ENCODE measurements at places on chromosomes 2 and 18. TPM values are rescaled to one million over a fixed set of nuclear protein-coding genes. Genes with fewer than 3 reads are reported as not detected.

Gene OTOS
- total RNA-seq: not detected

- no peak overlapping the region for H3K27ac ChIP-seq
- H3K4me1 ChIP-seq: no peaks in the 10 kb centered on the region
- H3K27me3 ChIP-seq: peaks cover 38% of the 10 kb centered on the region
- H3K4me3 ChIP-seq: no peak overlapping the region
These were observed 1.6 kb downstream of the ST8SIA3 start for GRCh38 chr18:57353940-57354461.

DNA sequence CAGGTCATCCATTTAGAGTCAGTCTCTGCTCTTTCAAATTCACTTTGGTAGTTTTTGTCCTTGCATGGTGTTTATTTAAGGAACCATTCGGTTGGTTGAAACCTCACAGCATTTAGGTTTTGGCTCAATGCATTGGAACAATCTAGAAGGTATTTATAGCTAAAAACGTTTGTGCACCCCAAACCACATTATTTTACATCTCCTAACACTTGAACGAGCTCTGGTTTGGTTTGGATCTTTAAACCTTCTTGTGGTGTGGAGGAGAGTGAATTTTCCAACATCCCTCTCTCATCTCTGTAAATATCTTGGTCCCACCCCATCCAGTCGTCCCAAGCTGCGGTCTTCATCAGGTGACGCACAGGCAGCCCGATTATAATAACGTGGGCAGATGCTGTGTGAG lies 287.9 kb downstream of the LPIN1 start:
- H3K27me3 ChIP-seq: peaks cover 9% of the 10 kb centered on the region
- no peak overlapping the region for H3K27ac ChIP-seq
- no peaks in the 10 kb centered on the region for H3K36me3 ChIP-seq
- H3K4me3 ChIP-seq: no peak overlapping the region
- no peaks in the 10 kb centered on the region for H3K4me1 ChIP-seq

DNA sequence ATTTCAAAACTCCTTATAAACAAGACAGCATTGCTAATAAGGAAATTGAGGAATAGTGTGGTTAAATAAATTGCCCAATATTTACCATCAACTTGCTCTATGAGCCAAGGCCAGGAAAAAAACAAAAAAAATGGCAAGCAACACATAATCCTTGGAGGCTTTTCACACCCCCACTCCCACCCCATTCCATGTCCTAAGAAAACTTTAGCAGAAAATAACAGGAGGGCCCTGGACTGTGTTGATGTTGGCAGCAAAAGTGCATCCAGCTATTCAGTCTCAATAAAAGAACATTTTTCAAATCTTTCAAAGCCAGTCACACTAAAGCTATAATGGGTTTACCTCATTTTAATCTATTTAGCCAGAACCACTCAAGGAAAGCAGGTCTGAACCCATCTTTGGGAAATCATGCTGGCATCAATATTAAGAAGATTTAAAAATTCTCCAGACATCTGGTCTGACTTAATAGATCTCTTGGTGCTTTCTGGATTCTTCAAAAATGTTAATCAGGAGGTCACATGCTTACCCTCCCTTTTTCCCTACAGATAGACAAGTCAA lies 34.6 kb upstream of the STK17B start:
- H3K27ac ChIP-seq: no peak overlapping the region
- H3K27me3 ChIP-seq: no peaks in the 10 kb centered on the region
- H3K36me3 ChIP-seq: peaks cover 3% of the 10 kb centered on the region
- H3K4me3 ChIP-seq: no peak overlapping the region
- no peak for DNase-seq

- H3K27ac ChIP-seq: no peak overlapping the region
- no peak overlapping the region for H3K4me3 ChIP-seq
- H3K4me1 ChIP-seq: no peaks in the 10 kb centered on the region
- H3K27me3 ChIP-seq: peaks cover 9% of the 10 kb centered on the region
- DNase-seq: no peak
These were observed 16.8 kb upstream of the BOK start for GRCh38 chr2:241541564-241542277.

DNA sequence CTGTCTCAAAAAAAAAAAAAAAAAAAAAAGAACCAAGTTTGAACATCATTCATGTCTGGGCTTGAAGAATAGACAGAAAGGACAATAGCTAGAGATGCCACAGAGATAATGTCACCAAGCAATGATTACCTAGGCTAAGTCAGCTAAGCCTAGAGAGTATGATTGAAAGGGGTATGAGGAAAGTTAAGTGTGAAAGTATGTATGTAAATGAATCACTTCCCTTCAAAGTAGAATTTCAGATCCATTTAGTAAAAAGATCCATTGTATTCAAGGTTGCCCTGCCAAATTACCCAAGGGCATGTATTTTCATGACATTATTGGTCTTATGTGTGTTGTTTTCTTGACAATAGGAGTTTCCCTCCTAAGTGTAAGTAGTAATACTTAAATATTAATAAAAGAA lies 34.1 kb upstream of the SLC39A10 start:
- no peak overlapping the region for H3K27ac ChIP-seq
- DNase-seq: no peak
- H3K4me3 ChIP-seq: no peak overlapping the region

DNA sequence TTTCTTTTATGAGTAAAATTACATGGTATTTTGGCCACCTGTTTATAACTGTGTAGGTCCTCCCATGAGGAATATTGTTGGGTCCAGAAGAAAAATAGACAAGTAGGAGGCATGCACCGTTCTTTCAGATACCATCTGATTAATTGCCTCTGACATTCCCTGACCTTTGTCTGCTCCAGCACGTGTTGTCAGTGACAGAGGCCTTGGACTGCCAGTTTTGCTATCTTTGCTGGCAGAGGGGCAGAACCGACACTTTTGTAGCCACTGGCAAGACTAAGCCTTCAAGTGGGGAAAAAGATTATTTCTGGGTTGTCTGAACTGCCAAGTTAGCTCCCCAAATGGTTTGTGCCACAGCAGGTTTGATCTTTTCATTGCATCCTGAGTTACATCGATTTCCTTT lies 276.9 kb downstream of the CAMKMT start:
- no peak overlapping the region for H3K27ac ChIP-seq
- peaks cover 2% of the 10 kb centered on the region for H3K27me3 ChIP-seq
- peaks cover 5% of the 10 kb centered on the region for H3K4me1 ChIP-seq
- no peaks in the 10 kb centered on the region for H3K36me3 ChIP-seq
